ENCODE measurements at places on chromosomes 16 and 17.
A peak's percentile ranks its signal among the peaks of the same experiment; 100 is the strongest.

DNA sequence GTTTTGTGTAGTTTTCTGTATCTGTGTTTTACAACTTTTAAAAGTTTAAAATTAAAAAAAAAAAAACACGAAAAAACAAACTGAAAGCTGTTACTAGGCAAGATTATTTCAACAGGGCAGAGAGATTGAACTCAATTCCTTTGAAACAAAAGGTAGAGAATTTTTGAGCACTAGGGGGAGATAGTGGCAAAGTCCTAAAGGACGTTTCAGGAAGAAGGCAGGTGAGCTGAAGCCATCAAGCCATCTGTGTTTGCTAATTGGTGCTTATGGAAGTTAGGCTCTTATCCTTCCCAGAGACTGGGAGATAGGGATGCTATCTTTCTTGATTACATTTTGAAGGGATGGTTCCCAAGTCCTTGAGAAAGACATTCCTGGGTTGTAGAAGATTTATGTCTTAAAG, 70.6 kb upstream of the CLEC3A start:
- no peak for DNase-seq

DNA sequence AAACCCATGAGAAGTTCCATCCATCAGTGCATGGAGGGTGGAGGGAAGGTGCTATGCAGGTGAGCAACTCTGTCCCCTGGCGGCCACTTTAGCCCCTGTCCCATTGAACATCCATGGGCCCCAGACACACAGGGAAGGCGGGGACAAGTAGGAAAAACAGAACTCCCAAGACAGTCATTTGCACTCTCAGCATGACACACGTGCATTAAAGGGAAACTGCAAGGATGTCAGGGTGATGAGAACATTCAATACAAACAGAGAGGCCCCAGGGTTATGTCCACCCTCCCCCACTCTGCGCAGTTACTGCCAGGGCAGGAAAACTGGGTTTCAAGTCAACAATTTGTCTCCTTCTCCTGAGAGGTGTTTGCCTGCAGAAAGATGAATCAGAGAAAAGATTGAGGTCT, 44.0 kb upstream of the AKTIP start:
- DNase-seq, result no peak

DNA sequence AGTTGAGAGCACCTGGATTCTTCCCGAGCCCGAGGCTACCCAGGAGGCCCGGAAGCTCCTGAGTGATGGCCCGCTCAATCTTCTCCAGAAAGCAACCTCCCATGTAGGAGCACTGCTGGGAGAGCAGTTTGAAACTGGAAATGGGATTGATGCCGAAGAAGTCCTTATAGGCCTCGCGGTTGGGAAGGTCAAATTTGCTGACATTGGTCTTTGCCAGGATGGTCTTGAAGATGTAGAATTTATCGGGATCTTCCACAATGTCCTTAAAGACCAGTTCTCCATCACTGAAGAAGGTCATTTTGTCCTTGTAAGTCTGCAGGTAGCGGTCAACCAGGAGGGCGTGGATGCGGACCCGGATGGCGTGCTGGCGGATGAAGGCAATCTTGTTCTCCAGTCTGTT, 49.7 kb downstream of the SRL start:
- no peak for DNase-seq

GRCh38 chr17:1718362-1719165, 5.9 kb upstream of the WDR81 start:
- no peak for DNase-seq

GRCh38 chr16:21218153-21218552, 6.8 kb upstream of the ZP2 start:
- DNase-seq, result no peak

DNA sequence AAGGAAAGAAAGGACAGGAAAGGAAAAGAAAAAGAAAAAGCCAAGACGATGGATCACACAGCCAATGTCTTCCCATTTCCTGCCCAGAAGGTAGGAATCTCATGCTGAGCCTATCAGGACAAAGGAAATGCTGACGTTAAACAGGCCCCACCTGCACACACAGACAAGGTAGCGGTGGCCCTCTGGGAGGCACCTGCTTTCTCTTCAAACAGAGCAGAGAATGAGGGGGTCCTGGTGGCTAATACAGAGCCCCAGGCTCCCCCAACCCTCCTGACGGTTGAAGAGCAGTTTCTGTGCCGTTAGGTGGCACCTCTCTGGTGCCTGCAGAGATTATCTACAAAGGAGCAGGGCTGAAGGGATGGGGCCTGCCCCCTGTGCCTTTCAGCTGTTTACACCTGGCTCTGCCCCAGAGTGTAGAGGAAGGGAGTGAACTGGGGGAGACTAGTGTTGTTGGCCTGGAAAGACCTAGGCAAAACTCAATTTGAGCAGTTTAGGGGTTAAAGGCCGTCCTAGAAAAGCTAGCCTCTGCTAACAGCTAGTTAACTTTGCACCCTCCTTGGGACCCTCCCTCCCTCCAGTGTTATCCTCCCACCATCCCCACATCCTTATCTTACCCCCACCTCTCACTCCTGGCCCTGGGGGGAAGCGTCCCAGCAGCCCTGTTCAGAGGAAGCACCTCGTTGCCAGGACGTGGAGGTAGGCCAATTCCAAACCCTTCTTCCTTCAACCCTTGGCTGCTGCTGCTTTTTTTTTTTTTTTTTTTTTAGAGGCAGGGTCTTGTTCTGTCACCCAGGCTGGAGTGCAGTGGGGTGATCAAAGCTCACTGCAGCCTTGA, 56.3 kb downstream of the ARHGAP27 start:
- no peak for DNase-seq

DNA sequence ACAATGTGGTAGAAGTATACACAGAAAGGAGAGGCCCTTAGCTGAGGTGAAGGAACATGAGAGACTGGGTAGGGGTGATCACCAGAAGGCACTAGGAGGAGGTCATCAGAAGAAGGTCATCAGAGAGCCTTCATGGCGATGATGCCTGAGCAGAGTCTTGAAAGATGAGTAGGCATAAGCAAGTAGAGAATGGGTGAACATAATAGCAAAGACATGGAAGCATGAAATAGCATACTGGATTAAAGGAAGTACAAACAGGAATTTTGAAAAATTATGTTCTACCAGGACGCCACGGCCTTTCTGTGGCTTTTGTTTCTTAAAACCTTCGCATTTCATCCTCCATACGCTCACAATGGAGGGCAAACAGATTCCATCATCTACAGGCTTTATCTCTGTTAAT, 2.9 kb downstream of the IKZF3 start:
- DNase-seq, result no peak

DNA sequence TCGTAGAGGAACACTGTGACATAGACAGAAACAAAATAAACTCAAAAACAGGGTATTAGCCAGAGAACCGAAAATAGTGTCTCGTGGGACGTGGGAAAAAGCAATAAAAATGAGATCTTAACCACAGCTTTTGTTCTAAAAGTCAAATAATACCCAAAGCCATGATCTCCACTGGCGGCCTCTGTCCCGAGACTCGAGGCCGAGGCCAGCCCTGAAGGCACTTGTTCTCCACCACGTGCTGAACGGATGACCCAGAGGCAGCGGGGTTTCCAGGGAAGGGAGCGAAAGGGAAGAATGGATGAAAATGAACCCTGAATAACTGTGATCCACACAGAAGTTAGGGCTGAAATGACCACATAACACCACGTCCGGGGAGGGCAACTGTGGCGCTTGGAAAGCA, 84.8 kb upstream of the CREBBP start:
- no peak for DNase-seq

GRCh38 chr16:52117171-52117570, 429.8 kb downstream of the TOX3 start:
- no peak for DNase-seq

GRCh38 chr17:7932483-7932891, 481 bp downstream of the CNTROB start:
- DNase-seq, result peak; percentile 49

DNA sequence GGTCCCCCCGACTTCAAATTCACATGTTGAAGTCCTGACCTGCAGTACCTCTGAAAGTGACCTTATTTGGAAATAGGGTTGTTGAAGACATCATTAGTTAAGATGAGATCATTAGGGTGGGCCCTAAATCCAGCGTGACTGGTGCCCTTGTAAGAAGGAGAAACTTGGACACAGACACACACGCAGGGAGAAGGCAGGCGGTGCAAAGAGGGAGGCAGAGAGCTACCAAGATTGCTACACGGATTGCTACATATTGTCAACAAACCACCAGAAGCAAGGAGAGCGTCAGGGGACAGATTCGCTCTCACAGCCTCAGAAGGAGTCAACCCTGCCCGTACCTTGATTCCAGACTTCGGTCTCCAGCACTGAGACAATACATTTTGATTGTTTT, 6.8 kb upstream of the WBP2 start:
- DNase-seq, result no peak

- DNase-seq, result peak; percentile 36
Measured at GRCh38 chr17:66625311-66625767, 209.6 kb upstream of the CACNG5 start.

- DNase-seq, result peak; percentile 78
Measured at GRCh38 chr17:2883544-2884213, 87.4 kb downstream of the RAP1GAP2 start.

GRCh38 chr16:27894386-27894785, 169.1 kb downstream of the GSG1L start:
- no peak for DNase-seq

DNA sequence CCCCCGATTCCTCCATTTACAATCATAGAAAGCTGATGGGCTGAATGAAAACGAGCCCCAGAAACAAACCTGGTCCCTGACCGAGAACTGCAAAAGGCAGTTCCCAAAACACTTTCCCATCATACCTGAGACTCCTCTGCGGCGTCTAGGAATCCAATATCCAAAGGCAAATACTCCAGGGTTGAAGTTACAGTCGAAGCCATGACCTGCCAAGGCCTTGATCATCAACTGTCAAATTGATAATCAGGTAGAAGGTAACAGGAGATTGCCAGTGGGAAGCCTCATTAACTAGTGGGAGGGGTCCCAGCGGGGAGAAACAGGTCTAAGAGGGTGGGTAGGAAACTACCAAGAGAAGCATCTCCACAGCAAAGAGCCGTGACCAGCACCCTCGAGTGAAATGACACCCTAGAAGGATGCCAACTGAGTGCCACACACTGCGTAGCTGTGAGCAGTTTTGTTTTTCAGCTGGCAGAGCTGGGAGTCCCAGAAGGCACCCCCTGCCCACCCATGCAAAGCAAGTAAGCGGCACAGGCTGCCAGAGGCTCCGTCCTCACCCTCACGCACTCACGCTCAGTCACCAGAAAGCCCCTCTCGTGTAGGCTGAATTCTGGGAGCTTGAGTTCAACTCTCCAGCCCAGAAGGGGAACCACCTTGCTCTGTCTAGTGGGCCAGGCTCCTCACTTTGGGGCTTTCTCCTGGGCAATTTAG, 146.1 kb downstream of the GAS7 start:
- no peak for DNase-seq

DNA sequence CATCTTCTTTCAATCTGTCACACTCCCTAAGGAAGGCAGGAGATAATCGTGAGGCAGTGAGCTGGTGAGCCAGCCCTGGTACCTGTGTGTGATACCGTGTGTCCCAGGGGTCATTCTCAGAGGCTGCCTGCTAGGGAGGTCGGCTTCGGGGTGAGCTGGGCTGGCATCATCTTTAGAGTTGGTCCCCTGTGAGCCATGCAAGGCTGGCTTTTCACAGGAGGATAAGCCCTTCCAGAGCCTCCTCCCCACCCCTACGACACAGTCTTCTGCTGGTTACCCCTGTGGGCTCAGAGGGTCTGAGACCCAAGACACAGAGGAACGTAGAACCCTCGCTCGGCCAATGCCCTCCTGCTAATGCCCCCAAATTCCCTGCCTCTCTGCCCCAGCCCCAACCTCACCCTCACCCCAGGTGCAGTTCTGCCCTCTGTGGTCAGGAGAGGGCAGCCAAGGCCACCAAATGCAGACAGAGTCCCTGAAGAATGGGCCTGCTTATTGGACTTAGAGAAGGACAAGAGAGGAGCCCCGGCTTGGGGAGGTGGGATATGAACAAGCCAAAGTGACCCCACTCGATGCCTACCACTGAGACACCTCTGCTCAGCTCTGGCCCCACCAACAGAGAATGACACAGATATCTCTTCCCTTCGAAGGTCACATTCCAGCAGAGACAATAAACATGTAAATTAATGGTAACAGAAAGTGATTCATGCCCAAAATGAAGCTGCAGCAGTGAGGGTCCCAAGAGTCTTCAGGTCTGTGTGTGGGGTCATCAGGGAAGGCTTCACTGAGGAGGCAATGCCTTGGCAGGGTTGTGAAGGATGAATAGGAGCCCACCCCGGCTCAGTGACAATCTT, 80.8 kb upstream of the CCL1 start:
- DNase-seq, result no peak

DNA sequence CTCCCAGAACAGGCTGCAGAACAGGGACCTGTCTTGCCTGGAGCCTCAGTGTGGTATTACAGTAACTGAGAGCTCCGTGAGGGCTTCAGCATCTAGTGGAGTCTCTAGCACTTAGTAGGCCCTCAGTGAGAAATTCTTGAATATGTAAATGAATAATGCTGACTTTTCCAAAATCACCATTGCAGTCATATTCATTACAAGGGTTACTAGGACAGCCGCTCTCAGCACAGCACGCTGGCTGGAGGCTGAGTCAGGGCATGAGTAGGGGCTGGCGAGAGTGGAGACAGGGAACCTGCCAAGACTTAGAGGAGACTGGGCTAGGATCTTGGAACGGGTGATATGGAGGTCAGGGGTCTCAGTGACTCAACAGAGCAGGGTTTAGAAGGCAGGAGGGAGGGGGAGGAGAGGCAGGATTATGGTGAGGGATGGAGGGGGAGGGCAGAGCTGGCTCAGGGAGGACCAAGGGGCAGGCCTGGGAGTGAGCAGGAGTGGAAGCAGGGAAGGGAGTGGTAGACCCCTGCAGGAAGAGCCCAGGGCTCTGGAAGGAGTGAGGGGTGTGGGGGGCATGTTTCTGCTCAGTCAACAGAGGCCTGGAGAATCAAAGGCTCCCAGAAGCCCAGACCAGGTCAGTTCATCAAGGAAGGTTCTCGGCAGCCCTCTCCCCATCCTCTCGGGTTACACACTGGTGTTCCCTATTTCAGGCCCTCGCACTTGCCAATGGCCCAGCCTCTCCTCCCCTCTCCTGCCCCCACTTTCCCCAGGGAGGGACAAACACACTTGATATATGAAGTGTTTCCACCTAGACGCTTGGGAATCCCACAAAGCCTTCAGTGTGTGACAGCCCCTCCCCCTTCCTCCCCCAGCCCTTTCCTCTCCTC, 42.3 kb downstream of the FZD2 start:
- peak; percentile 81 for DNase-seq

DNA sequence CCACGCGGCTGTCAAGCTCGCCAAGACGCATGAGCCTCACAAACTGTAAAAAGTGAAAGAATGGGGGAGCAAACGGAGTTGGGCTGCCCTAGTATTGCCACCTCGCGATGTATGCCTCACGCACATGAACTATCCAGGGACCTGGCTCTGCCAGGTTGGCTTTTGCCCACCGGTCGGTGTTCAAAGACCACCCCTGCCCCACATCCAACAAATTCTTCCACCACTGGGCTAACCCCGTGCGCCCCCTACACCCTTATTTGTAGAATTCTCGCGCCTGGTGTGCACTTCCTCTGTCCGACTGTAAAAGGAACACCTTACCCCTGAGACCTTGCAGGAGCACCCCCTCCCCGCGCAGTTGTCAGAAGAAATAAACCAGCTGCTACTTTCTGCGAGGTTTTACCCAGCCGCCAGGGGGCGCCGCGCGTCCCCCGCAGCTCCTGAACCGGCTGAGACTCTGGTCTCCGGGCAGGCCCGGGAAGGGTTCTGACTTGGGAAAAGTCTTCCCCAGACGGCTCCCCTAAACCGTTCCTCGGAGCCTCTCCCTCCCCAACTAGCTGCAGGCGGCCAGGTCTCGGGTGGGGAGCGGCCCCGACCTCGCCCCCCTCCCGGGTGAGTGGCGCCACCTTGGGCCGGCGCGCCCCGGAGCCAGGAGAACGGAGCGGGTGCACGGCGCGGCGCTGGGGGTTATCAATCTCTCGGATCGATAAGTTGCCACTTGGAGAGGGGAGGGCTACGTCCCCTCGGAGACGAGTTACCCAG, 1.7 kb upstream of the ZNF423 start:
- peak; percentile 95 for DNase-seq
